ENCODE measurements at places on chromosomes 2 and 18.

- DNase-seq, result no peak
These were observed 32.5 kb downstream of the PSD4 start for GRCh38 chr2:113206251-113206650.

DNA sequence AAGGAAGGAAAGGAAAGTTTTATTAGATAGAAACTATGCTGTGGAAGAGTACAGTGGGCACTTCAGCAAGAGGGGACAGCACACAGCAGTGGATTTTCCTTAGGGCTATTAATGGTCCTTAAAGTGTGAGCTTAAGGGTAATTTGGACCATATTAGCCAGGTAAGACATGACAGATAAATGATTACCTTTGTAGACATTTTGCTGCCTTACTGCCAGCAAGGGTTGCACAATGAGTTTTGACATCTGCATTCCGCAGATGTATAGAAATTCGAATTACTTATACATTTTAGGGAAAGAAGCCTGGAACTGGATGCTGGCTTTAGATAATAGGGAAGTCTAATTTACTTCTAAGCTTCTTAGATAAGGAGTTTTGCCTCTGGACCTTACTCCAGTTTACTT lies 14.0 kb upstream of the UBE2F start:
- DNase-seq, result no peak

DNA sequence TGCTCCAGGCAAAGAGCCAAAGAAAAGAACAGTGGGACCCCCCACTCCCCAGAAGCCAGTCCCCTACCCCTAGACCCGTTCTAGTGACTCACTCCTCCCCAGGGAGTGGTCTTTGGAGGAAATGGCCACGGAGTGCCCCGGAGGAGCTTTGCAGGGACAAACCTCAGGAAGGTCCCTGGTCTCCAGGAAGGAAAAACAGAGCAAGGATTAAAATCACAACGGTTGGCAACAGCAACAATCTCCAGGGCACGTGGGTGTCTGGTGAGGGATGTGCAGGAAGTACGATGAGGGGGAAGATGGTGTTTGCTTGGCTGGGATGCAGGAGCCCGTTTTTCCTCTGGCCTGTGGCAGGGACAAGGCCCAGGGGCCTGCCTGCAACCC lies 135.0 kb downstream of the SMAD2 start:
- no peak for DNase-seq

GRCh38 chr2:129885735-129886134 lies 93.7 kb upstream of the RAB6C start:
- DNase-seq, result no peak

GRCh38 chr2:3571284-3571683 lies 3.8 kb upstream of the RPS7 start:
- no peak for DNase-seq

- DNase-seq, result no peak
These were observed 11.0 kb upstream of the CXCR4 start for GRCh38 chr2:136128905-136129304.

GRCh38 chr18:62436636-62437234 lies 86.1 kb upstream of the ZCCHC2 start:
- no peak for DNase-seq

DNA sequence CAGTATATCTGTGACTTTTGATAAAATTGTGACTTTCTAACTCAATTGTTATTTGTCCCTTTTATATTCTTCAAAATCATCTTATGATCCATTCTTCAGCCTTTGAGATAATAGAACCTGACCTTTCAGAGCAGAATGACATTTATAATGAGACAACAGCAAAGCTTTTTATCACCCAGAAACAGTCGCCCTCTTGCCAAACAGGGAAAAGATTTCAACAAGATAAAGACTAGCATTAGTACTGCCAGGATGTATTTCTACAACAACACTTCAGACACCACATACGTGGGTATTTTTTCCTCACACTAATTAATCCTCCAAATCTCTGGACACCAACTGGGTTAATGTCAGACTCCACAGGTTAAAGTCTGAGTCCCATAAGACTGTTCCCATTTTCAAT lies 249.0 kb downstream of the ZNF804A start:
- DNase-seq, result no peak

DNA sequence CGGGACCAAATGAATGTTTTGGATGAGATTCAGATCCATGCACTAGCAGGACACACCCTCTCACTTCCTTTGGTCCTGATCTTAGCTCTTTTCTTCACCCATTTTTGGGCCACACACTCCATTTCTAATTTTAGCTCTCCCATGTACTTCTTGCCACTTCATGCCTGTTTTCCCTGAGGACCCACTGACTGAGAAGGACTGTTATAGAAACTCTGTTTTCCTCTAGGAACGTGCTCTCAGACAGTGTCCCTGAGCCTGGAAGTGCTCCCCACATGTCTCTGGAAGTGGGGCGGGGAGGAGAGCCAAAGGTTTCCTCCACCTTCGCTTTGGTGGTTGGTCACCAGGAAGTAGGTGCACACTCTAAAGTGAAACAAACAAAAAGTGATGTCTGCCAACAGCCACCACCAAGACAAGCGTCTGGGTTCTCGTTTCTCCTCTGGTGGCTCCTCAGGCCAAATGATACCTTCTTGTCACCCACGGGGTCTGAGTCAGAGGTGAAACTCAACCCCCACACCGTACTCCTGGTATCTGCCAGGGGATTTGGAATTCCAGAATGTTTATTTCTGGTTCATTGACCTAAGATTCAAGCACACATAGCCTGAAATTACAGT lies 74.7 kb downstream of the MERTK start:
- no peak for DNase-seq

GRCh38 chr2:128457006-128457604 lies 138.4 kb upstream of the HS6ST1 start:
- DNase-seq, result no peak

DNA sequence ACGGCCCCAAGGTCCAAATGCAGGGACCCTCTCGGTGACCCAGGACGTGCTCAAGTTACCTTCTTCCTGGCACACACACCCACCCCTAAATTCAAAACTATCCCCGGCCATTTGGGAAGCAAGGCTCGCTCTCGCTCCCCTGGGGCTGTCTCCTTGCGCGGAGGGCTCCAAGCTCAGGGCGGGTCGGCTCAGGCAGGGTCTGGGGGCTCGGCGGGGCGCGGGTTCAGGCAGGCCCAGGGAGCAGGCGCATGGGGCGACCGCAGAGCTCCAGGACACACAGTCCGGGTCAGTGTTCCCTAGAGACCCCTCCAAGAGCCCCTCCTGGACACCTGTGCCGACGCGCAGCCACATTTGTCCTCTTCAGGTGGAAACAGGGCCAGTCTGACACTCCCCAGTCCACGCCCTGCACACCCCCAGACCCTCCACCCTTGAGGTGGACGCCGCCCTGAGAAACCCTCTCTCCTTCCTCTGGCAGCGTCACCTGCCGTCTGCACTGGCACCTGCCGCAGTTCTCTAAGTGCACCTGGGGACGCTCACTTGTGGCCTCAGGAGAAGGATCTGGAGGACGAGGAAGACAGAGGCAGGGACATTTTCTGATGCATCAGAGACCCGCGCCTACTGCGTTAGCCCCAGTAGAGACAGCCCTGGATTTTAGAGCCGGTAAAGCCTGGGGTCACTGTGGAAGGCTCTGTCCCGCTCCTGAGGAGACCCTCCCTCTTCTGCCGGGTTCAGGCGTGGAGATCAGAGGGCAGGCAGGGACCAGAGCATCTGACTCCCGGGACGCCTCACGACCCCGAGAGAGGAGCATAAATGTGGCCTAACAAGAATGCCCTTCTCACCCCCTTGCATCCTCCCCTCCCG lies 138.8 kb downstream of the TWIST2 start:
- DNase-seq, result no peak

DNA sequence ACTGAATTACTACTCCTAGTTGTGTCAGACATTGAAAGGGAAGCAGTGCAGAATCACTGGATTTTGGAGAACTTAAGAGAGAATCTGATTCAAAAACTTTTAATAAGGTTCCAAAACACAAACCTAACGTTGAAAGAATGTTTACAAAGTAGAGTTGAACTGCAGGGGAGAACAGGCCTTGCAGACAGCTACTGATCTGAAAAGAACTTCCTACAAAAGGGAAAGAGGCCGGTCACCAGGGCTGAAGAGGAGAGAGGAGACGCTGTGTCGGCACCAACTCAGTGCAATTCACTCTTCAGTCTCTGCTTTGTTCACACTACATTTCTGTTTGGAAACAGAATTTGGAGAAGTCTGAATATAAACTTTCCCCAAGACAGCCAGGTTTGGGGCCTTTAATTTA lies 124.0 kb downstream of the GAREM1 start:
- DNase-seq, result no peak

GRCh38 chr2:18436503-18437005 lies 123.9 kb downstream of the RDH14 start:
- no peak for DNase-seq

DNA sequence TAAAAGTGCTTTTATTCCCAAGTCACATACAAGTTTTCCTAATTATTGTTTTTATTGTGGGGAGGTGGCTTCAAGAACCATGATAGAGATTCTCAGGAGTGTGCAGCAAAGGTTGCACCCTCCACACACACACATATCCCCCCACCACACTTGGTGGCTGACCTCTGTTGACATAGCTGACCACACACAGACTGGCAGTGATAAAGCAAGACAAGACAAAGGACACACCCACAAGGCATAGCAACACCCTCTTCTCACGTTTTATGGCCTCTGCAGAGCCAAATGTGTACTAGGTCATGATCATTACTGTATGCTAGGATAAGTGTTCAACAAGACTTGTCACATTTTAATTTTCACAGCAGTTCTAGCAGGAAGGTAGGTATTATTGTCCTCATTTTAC lies 143.0 kb upstream of the EPC2 start:
- no peak for DNase-seq

DNA sequence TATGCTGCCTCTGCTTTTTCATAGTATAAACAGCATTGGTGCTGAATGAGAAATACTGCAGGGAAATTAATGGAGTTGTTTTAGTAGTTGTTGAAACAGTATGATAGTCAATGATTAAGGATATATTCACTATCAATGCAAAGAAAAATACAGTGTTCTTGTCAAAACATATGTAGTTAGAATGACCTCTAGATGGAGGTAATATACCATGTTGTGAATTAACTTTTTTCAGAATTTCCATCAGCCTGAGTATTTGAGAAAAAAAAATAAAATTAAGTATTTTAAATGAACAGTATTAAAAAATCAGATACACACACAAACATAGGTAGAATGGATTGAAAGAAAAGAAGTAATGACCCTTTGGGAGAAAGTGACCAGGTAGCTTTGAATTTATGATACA lies 59.5 kb downstream of the RMDN2 start:
- no peak for DNase-seq

DNA sequence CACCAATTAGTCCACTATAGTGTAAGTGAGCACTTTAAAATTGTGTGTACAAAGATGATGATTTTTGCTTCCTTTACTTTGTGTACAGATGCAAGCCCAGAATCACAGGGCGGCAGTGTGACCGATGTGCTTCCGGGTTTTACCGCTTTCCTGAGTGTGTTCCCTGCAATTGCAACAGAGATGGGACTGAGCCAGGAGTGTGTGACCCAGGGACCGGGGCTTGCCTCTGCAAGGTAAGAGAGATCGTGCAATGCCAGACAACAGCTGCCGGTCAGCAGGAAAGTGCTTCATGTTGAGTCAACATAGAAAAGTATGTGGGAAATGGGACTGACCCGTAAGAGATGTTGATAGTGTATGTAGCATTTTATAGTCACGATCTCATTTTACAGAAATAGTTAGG lies 156.8 kb upstream of the TTC39C start:
- DNase-seq, result no peak

DNA sequence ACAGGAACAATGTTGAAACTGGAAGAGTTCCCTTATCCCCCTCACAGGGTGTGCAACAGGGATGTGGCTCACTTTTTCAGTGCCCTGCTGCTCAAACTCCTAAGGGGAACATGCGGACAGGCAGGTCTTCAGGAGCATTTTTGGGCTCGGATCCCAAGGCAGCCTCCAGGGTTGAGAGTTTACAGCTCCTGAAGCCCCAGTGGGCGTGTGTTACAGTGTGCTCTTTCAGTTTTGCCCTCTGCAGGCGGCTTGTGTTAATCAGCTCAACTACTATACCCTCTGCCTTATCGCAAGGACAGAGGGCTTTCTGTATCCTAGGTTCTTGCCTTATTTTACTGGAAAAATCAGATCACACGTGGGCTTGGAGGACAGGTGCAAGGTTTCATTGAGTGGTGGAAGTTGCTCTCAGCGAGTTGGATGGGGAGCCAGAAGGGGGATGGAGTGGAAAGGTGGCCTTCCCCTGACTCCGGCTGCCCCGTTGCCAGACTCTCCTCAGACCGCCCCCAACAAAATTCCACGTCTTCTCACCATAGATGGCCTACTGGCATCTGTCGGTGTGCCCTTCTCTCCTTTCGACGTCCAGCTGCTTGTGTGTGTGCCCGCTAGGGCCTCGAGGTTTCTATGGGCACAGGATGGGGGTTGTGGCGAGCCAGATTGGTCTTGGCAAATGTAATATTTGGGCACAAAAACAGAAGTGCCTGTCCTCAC lies 541.9 kb downstream of the TMX3 start:
- DNase-seq, result no peak

GRCh38 chr2:136284226-136285119 lies 166.5 kb upstream of the CXCR4 start:
- no peak for DNase-seq

GRCh38 chr18:46688853-46689525 lies 32.0 kb upstream of the LOXHD1 start:
- no peak for DNase-seq

DNA sequence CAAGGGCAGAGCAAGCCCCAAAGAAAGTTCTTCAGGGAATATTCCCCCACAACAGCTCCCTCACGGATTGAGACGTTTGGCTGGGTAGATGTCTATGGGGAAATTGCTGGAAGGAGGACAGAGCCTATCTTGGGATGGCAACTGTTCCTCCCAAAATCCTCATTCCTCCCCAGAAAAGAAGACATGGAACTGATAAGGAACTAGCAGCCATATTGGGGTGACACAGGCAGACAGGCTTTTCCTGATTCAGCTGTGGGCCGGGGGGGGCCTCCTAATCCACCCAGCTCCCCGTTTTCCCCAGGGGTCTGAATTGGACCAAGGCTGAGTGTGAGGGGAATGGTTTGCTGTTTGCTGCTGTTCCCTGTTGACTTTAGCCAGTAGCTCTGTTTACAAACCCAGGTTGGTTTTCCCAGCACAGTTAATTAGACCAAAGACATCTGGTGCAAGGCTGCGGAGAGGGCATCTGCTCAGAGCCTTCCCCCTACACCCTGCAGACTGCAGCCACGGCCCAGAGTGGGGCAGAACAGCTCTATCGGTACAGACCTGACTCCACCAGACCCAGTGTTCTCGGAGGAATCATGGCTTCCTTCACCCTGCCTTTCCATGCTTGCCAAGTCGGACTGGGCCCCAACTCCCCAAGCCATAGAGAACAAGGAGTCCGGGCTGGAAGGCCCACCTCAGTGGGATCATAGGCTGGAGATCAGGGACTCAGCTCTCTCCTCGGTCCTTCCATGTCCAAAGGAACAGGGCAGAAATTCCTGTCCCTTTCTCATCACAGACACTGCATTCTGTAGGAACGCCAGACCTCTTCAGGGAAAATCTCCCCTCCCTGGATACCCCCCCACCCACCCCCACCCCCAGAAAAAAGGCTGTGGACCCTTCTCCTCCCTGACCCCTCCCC lies 1.7 kb upstream of the PKDCC start:
- DNase-seq, result peak; percentile 64

GRCh38 chr2:27082773-27083409 lies 3.7 kb upstream of the KHK start:
- DNase-seq, result no peak
